Caco-2 (cell line): ENCODE measurements at places on chromosomes 6 and 20. TPM values are rescaled to one million over a fixed set of nuclear protein-coding genes. Genes with fewer than 3 reads are reported as not detected.

- no peaks in the 10 kb centered on the region for H3K36me3 ChIP-seq
- H3K27ac ChIP-seq: no peak overlapping the region
- DNase-seq: no peak
- no peaks in the 10 kb centered on the region for H3K27me3 ChIP-seq
Measured at GRCh38 chr6:11236076-11236750, 3.7 kb upstream of the NEDD9 start.

DNA sequence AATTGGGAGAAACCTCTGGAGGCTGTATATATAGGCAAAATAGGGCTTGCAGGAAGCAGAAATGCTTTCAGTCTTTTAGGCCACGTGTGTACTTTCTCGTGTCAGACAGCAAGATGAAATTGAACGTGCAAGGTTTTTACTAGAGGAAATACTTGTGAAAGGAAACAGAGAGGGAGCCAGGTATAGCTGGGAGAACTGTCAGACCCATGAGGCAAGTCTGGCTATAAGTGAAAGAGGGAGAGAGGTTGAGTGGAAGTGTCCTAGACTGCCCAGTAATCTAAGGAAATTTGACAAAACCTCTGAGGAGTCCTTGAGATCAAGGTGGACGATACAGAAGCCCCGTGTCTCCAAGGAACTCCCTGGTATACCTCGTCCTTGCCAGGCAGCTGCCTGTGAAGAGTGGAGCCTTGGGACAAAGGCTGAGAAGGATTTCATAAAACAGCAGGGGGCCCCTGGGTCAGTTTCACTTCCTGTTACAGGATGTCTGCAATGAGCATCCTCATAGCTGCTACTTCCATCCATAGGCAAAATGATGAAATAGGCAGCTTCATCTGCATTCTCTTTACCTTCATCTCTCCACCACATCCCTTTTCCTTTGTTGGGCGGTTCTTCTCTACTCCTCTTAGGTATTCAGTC lies 114.4 kb upstream of the MAP3K7 start:
- H3K36me3 ChIP-seq: no peaks in the 10 kb centered on the region
- no peak for DNase-seq
- no peaks in the 10 kb centered on the region for H3K27me3 ChIP-seq
- H3K4me1 ChIP-seq: no peaks in the 10 kb centered on the region
- no peak overlapping the region for H3K4me3 ChIP-seq

The VSTM2L gene
- total RNA-seq: 0.16 TPM in 1 of 2 replicates, not detected in the other

The TBPL1 gene
- total RNA-seq: 19.3 and 23.6 TPM in 2 replicates

The DZANK1 gene
- total RNA-seq: 8.6 and 9.6 TPM in 2 replicates

The MYL9 gene
- total RNA-seq: 382 and 446 TPM in 2 replicates

The ABHD16B gene
- 0.27 TPM in 1 of 2 replicates, not detected in the other for total RNA-seq

The COL19A1 gene
- not detected in 2 replicates for total RNA-seq

GRCh38 chr6:116507324-116507723 lies 4.1 kb upstream of the CALHM5 start:
- no peaks in the 10 kb centered on the region for H3K27me3 ChIP-seq
- no peak overlapping the region for H3K27ac ChIP-seq
- H3K4me3 ChIP-seq: no peak overlapping the region

DNA sequence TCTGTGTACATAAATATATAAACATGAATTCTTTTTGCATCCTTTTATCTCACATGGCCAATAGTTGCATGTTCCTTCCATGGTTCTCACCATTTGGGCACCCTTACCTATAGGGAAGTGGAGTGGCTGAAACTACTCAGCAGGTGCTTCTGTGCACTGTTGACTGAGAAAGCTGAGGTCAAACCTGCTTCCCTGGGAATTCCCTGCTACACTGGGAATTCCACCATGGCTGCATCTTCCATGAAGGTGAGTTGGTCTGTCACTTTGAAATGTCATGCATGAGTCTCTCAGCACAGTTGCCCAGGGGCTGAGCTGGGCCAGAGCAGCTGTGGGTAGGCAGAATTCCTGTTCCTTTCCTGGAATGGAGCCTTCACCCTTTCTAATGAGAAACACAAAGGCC lies 193.8 kb upstream of the PRSS16 start:
- no peaks in the 10 kb centered on the region for H3K27me3 ChIP-seq
- no peaks in the 10 kb centered on the region for H3K4me1 ChIP-seq
- DNase-seq: no peak
- no peaks in the 10 kb centered on the region for H3K36me3 ChIP-seq
- no peak overlapping the region for H3K27ac ChIP-seq
- no peak overlapping the region for H3K4me3 ChIP-seq

The FGD2 gene
- total RNA-seq: not detected in 2 replicates

The NMBR gene
- not detected in 2 replicates for total RNA-seq

The SYTL3 gene
- 0.86 and 1.1 TPM in 2 replicates for total RNA-seq

The SLC22A23 gene
- total RNA-seq: 44.9 and 45.5 TPM in 2 replicates

- no peak for DNase-seq
- H3K4me3 ChIP-seq: no peak overlapping the region
- no peaks in the 10 kb centered on the region for H3K36me3 ChIP-seq
Measured at GRCh38 chr6:150238846-150239407, 96.1 kb downstream of the PPP1R14C start.

- H3K4me1 ChIP-seq: no peaks in the 10 kb centered on the region
- H3K27ac ChIP-seq: no peak overlapping the region
Measured at GRCh38 chr6:109653264-109653663, 37.7 kb downstream of the AK9 start.

GRCh38 chr6:16493802-16494201 lies 255.4 kb downstream of the GMPR start:
- H3K4me1 ChIP-seq: peaks cover 6% of the 10 kb centered on the region; the same call in 1 of the 2 replicates
- DNase-seq: no peak
- no peak overlapping the region for H3K4me3 ChIP-seq

GRCh38 chr6:98547634-98548033 lies 286.7 kb upstream of the POU3F2 start:
- no peak overlapping the region for H3K27ac ChIP-seq
- no peak for DNase-seq
- no peaks in the 10 kb centered on the region for H3K4me1 ChIP-seq
- no peaks in the 10 kb centered on the region for H3K36me3 ChIP-seq
- no peak overlapping the region for H3K4me3 ChIP-seq
- H3K27me3 ChIP-seq: no peaks in the 10 kb centered on the region

DNA sequence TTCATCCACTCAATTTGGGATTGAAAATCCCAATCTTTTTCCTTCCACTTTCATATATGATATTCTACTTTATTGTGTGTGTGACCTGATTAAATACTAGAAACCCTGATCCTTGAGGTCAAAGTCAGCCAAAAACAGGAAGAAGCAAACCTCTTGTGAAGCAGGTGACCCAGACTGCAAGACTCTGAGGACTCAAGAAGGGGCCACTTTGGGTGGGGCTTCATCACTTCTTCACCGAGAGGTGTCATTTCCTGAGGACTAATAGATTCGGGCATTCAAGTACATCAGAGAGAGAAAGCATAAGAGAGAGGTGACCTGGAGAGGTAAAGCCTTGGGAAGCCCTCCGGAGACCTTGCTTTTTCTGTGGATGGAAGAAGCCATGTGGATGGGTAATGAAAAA lies 129.0 kb downstream of the CFAP61 start:
- no peaks in the 10 kb centered on the region for H3K36me3 ChIP-seq
- DNase-seq: no peak
- no peaks in the 10 kb centered on the region for H3K4me1 ChIP-seq
- no peak overlapping the region for H3K27ac ChIP-seq

The IP6K3 gene
- total RNA-seq: 0.44 and 0.45 TPM in 2 replicates

DNA sequence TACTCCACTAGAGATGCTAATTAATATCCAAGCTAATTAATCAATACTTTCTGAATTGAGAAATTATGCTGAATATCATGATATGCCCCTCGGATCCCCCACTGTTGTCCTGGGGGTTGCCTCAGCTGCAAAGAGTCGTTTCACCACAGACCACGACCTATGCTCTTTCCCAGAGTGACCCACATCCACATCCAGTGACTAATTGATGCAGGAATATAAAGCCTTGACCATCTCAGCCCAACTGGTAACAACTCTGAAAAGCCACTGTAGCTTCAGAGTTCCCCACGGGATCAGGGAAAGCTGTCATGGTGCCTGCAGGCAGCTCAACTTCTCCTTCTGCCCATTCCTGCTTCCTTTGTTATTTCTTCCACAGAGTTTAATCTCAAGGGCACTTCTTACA lies 116.9 kb downstream of the RWDD2A start:
- no peak overlapping the region for H3K27ac ChIP-seq
- DNase-seq: no peak
- H3K27me3 ChIP-seq: no peaks in the 10 kb centered on the region

The GJA10 gene
- not detected in 2 replicates for total RNA-seq

DNA sequence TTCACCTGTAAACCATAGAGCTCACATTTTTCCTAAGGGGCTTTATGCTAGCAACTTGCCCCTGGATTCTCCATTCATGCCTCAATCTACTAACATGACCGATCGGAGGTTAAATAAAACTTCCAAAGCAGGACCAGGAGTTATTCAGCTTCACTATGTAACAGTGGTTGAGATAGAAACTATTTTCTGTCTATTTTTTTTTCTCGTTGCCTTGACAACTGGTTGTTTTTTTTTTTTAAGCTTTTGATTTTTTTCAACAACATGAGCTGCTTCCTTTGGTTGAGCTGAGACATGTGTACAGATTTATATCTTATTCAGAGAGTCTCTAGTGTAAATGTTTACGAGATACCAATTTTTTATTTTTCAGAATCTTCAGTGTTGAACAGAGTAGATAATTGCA lies 85.7 kb downstream of the SHLD1 start:
- H3K27me3 ChIP-seq: no peaks in the 10 kb centered on the region
- no peak overlapping the region for H3K4me3 ChIP-seq
- H3K27ac ChIP-seq: no peak overlapping the region
- H3K4me1 ChIP-seq: no peaks in the 10 kb centered on the region

DNA sequence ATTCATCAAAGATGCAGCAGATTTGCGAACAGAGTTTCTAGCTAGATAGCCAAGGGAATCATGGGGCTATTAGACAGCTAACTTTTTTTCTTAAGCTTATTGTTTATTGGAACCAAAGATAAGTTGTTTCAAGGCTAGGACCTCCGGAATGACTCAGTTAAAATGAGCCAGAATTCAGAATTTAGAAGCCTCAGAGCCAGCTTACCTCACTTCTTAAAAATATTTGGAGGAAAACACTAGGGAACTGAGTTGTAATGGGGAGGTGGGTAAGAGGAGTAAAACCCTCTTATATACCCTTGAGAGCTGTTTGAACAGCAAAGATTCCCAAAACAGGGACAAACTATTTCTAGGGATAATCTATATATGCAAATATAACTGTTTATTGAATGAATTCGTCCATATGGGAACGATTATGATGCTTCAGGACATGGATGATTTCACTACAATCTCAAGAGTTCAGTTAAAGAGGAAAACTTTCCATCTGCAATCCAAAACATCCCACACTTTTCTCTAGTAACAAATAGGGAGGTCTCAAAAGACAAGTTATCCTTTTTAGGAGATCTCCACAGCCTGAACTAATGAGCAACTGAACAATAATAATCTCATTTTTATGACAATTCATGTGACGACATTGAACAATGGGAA lies 12.6 kb upstream of the CARMIL1 start:
- H3K27ac ChIP-seq: no peak overlapping the region
- H3K27me3 ChIP-seq: no peaks in the 10 kb centered on the region
- H3K4me3 ChIP-seq: no peak overlapping the region
- H3K4me1 ChIP-seq: no peaks in the 10 kb centered on the region
- H3K36me3 ChIP-seq: no peaks in the 10 kb centered on the region

GRCh38 chr6:37426945-37427510 lies 6.0 kb upstream of the CMTR1 start:
- no peak overlapping the region for H3K27ac ChIP-seq
- peaks cover 3% of the 10 kb centered on the region; the same call in 1 of the 2 replicates for H3K4me1 ChIP-seq
- no peaks in the 10 kb centered on the region for H3K27me3 ChIP-seq
- no peaks in the 10 kb centered on the region for H3K36me3 ChIP-seq

DNA sequence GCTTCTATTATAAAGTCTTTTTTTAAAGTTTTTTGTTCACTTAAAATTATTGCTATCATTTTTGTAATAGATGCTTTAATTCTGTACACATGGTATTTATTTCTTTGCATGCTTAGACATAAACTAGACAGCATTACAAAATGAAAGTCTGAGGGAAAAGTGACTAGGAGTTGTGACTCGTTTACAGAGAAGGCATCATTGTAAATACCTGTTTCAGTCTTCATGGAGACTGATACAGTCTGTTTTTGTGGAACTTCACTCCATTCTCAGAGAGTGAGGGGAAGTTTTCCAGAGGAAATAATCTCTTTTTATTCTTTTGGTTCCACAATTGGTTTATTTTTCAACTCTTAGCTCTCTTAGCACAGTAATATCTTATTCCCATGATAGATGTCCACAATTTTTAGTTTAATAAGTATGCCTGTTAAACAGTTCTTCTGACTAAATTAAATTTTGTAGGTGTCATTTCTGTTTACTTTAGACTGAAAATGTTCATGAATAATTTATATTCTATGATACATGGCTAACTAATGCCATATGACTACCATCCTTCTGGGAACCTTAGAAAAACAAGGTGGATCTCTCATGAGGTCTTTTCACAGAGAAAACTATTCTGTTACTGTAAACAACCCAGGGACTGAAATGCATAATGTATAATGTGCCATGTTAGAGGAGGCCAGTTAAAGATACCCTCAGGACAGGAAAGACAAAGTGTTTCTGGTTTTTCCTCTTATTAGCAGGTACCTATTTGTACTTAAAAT lies 69.2 kb downstream of the MYO6 start:
- no peak for DNase-seq
- no peak overlapping the region for H3K4me3 ChIP-seq
- no peak overlapping the region for H3K27ac ChIP-seq
- H3K27me3 ChIP-seq: no peaks in the 10 kb centered on the region
- H3K36me3 ChIP-seq: no peaks in the 10 kb centered on the region
- no peaks in the 10 kb centered on the region for H3K4me1 ChIP-seq

DNA sequence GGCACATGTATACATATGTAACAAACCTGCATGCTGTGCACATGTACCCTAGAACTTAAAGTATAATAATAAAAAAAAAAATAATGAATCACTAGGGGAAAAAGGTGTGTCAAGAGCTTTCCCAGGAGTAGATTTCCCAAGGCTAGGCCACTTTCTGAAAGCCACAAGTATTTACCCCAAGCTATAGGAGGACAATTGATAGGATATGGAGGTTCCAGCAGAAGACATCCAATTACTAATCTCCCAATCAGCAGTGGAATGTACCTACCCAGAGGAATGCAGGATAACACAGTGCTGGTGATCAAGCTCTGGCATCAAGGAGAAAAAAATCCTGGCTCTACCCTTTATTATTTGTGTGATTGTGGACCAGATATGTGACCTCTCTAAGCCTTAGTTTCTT lies 562.7 kb downstream of the RFPL4B start:
- H3K36me3 ChIP-seq: no peaks in the 10 kb centered on the region
- H3K4me1 ChIP-seq: no peaks in the 10 kb centered on the region
- DNase-seq: no peak
- no peak overlapping the region for H3K27ac ChIP-seq
- H3K27me3 ChIP-seq: no peaks in the 10 kb centered on the region

DNA sequence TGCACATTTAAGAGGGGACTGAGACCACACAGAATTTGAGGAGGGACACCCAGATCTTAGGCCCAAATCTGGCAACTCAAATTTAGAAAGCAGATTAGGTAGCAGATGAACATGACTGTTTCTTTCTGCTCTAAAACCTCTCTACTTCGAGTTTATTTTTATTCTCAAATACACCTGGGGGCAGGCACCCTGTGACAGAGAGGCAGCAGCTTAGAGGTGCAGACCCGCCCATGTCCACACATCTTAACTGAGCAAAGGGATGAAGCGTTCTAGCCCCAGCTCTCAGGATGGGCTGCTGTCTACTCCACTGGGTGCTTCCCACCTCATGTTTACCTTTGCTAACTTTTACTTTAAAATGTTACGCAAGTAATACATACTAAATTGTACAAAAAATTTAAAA lies 125.0 kb downstream of the SLC23A2 start:
- peaks cover 1% of the 10 kb centered on the region for H3K36me3 ChIP-seq
- no peak for DNase-seq
- no peaks in the 10 kb centered on the region for H3K4me1 ChIP-seq
- H3K27me3 ChIP-seq: no peaks in the 10 kb centered on the region

GRCh38 chr20:64144144-64144912 lies 19.9 kb upstream of the MYT1 start:
- no peak overlapping the region for H3K4me3 ChIP-seq
- H3K4me1 ChIP-seq: no peaks in the 10 kb centered on the region
- DNase-seq: peak; percentile 34
- H3K27me3 ChIP-seq: no peaks in the 10 kb centered on the region; the same call in 1 of the 2 replicates
